ENCODE measurements at places on chromosomes 12 and 14.

DNA sequence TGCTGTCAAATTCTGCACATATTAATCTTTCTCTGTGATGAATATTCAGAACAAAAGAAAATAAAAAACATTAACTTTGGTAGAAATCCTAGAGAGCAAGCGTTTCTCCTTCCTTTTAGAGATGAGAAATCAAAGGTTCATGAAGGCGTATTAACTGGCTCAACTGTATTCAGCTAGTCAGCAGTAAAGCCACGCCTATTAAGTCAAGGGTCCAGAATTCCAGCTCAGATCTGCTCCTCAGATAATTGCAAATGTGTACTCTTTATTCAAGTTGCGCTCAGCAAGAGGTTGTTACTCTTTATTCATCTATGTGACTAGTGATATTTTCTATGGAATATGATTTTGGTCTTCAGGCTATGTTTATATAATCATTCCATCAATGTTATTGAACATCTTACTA, 13.1 kb upstream of the POC1B start:
- no peak for DNase-seq

DNA sequence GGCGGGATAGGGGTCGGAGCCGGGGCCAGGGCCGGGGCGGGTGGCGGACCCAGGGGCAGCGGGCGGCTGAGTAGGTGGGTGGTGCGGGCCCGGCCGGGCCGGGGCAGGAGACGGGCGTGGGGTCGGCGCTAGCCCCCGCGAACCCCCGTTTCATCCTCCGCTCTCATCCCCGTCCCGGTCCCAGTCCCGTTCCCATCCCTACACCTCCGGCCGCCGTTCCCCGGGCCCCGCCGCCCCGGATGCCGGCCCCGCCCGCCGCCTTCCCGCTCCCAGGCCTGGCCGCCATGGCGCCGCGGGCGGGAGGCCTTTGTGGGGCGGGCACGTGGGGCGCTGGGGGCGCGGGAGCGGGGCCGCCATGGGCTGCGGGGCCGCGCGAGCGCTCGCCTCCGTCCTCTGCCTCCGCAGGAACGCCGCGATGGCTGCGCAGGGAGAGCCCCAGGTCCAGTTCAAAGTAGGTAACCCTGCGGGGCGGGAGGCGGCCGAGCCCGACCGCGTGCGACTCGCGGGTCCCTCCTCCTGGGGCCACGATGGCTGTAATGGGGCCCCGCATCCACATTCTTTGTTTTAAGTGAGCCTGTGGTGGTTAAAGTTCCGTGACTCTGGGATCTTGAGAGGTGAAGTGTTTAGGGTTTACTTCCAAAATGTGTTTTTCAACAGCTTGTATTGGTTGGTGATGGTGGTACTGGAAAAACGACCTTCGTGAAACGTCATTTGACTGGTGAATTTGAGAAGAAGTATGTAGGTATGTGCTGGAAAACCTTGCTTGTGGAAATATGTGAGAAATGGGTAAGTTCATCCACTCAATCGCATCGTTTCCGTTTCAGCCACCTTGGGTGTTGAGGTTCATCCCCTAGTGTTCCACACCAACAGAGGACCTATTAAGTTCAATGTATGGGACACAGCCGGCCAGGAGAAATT, 572 bp downstream of the RAN start:
- peak; percentile 23 for DNase-seq

DNA sequence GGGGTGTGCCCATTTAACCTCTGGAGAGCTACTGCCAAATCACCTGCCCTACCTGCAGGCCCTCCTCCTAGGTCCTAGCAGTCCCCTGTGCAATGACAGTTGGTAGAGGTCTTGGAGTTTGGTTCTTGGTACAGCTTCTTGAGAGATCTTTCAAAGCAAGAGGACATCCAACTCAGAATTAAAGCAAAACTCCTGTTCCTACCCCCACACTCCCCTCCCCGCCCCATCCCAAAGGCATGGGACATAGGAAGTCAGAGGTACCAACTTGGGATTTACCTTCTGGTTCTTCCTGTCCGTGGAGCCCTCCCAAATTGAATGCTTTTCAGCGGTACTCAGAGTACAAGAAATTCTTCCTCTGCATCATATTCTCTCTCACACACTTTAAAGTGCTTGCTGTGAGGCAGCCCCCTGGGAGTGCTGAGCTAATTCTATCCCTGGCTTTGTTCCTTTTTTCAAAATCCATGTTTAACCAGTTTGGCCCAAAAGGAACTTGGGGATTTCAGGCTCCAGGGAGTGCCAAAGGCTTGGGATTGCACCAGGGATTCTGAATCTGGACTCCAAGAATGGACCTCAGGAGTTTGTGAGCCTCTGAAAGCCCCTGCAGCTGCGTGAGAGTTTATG, 40.8 kb downstream of the GALNT16 start:
- DNase-seq: no peak

DNA sequence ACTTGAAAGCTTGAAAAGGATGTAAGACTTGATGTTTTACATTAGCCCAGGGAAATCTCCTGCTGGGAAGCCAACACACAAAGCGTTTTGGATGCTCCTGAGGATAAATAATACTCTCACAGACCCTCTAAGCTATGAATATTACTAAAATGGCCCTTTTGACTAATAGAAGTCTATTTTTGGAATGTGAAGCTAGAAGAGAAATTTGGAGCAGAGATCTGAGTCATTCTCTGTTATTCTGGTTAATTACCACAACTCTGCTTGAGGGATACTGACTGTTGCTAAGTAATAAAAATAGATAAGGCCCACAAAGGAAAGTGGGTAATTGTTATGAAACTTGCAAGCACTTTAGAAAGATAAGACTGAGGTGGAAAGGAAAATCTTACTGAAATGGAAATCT, 346.2 kb upstream of the STXBP6 start:
- DNase-seq: no peak

GRCh38 chr12:98471085-98471484, 44.3 kb upstream of the TMPO start:
- DNase-seq: no peak

- DNase-seq: no peak
Measured at GRCh38 chr14:88825503-88825902, 1.1 kb downstream of the TTC8 start.

DNA sequence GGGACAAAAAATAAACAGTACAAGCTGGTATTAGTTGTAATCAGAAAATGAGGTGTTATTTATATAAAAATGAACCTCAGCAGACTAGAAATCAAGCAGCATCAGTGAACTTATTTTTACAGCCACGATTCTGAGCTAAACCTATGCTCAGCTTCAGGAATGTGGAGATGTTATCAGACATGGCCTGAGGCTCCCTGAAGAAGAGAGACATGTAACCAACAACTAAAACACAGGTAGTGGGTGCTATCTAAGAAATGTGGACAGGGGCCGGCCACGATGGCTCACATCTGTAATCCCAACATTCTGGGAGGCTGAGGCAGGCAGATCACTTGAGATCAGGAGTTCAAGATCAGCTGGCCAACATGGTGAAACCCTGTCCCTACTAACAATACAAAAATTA, 534.3 kb downstream of the VRK1 start:
- no peak for DNase-seq

GRCh38 chr12:105235732-105236476, at the start of gene APPL2:
APPL2 (minus strand) TSS chr12:105236174; CDS start chr12:105236012, 162 bp downstream.
- DNase-seq: peak; percentile 77

GRCh38 chr12:90020014-90020413, 311.4 kb upstream of the ATP2B1 start:
- no peak for DNase-seq

DNA sequence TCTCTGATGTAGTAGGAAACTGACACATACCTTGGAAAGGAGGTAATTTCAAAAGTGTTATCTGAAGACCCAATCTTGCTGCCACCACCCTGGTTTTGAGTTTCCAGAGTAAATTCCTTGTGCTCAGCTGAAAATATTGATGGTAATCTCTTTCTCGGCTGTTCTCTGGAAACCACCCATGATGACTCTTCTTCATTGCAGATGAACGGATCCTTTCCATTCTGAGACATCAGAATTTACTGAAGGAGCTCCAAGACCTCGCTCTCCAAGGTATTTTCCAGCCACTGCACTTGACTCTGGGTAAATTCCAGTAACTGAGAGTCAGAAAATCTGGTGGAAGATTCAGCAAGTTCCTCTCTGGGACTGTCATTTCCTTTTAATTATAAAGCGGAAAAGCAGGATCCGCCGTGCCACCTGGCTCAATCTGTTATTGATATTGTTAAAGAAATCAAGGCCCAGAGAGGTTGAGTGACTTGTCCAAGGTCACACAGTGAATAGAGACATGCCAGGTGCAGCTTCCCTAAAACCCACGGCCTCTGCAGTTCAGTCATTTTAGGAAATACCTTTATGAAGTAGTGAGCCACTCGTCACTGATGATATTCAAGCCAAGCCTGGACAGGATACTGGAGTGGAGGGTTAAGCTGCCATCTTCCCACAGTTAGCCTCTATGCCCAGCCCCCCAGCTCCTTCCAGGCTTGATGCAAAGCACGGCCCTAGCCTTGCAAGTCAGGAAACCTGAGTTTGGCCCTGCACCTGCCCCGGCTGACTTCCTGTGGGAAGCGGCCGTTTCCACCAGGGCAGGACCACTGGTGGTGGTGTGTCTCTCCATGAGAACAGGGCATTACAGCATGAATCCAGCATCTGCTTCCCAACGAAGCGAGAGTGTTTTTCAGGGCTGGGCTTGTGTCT, 4.7 kb downstream of the CHGA start:
- DNase-seq: no peak

DNA sequence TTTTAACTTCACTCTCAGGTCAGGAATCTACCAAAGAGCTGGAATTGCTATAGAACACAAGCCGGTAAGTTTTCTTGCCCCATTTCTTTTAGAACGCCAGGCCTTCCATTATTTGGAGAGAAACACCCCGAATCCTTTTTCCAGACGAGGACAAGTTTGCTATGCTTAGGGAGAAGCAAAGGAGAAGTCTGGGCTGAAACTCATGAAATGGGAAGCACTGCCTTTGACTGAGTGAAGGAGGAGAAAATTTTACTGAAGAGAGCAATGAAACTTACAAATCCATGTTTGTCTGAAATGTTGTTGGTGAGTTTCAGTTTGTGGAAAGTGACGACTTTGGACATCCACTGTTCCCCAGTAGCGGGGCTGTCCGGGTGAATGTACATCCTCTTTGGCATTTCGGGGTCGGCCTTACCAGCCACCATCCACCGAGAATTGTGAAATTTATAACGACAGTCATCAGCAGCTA, 3.3 kb downstream of the TBX3 start:
- no peak for DNase-seq

- no peak for DNase-seq
Measured at GRCh38 chr14:100900837-100901390, 2.6 kb downstream of the RTL1 start.

- DNase-seq: no peak
Measured at GRCh38 chr12:46266382-46266791, 2.5 kb downstream of the SLC38A1 start.

DNA sequence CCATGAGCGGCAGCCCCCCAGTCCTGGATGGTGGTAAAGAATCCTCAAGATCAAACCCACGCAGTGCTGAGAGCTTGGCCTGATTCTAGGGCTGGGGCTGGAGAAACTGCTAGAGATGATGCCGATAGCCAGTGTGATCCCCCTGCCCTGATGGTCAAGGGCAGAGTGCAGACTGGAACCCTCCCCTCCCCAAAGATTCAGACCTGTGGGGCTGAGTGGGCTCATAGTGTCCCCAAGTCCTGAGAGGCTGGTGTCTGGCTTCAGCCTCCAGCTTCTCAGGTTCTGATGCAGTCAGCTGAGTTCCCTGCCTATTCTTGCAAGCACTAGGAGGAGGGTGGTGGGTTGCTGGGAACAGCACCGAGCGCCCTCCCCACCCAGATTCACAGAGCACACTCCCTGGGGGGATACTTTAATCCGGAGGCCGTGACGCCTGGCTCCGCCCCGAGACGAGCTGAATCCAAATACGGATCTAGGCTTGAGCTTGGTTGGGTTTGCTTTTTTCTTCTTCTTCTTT, 11.9 kb downstream of the RHOF start:
- DNase-seq: no peak

GRCh38 chr14:94120667-94121340, 8.6 kb downstream of the IFI27L2 start:
- DNase-seq: no peak

DNA sequence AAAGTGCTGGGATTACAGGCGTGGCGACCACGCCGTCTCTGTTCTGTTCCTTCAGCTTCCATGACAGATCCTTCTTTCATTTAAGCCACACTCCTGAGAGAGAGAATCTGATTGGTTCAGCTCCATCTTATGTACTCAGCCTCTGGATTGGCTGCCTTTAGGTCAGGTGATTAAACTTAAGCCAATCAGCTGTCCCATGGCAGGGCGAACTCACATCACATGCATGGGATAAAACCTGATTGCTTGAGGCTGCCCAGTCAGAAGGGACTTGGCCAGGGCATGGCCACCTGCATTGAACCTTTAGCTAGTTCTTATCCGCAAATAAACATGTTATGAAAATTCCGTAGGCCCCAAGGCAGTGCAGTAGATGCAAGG, 274.2 kb downstream of the SUDS3 start:
- DNase-seq: no peak

GRCh38 chr12:34297126-34297789, 275.0 kb downstream of the ALG10 start:
- no peak for DNase-seq

DNA sequence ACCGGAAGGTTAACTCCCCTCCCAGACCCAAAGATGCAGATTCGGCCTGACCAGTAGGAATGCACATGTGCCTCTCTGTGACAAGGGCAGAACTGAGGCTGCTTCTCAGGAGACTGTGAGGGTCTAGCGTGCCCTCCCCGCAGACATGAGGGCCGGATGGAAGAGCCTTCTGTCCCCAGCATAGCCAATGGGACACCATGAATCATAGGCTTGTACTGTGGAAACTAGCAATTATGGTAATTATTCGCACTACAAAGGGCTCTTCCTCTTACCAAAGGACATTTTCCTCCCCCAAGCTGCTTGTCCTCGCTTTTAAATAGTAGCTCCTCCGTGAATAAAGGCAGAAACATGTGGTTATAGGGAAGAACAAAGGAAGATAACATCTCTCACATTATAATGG, 6.2 kb downstream of the COA8 start:
- no peak for DNase-seq

DNA sequence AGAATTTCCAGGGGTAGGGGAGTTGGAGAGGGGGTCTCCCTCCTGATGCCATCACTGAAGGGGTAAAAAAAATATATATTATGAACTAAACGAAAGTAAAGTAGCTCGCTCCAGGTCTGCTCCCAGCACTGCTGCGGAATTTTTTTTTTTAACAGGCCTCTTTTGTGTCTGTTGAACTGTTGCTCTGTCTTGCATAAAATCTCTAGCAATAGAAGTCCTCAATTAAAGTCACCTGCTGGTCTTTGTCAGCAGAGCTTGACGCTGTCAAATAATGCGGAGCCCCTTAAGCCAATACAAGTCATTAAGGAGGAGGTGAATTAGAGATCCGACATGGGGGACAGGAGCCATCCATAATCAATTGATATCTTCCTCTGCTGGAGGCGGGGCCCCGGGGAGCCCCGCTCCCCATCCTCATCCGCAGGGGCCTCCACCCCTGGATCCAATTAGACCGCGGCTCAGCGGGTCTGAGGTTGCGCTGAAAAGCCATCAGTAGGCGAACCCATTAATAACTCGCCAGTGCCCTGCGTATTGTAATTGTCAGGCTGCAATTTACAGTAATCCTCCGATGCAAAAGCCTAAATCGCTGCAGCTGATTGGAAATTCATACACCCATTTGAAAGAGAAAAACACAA, 85.6 kb downstream of the DICER1 start:
- no peak for DNase-seq
